Femur (tissue), 1 donor: ENCODE measurements at places on chromosomes 2 and 18.

- no peak for DNase-seq
These were observed 36.8 kb upstream of the EML4 start for GRCh38 chr2:42132191-42132965.

GRCh38 chr2:207352978-207353671 lies 176.6 kb upstream of the CREB1 start:
- DNase-seq = no peak

- DNase-seq = no peak
These were observed 4.3 kb upstream of the INO80C start for GRCh38 chr18:35502052-35502451.

GRCh38 chr2:232323328-232323650 lies 55.3 kb upstream of the ALPP start:
- no peak for DNase-seq

DNA sequence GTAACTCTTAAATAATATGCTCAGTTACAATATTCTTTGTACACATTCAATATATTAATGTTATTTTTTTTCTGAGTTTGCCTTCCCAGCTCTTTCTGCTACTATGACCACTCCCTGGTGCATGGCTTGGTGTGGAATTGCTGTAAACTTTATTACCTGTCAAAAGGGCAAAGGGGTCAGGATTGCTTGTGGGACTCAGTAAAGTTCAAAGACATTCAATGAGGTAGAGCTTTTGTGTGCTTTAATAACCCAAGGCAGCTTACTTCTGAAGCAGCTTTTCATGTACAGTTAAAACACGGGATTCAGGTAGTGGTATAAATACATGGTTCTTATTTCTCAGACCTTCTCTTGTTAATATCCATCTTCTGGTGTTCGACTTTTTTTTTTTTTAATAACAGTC lies 132.8 kb downstream of the MEIS1 start:
- DNase-seq = no peak

DNA sequence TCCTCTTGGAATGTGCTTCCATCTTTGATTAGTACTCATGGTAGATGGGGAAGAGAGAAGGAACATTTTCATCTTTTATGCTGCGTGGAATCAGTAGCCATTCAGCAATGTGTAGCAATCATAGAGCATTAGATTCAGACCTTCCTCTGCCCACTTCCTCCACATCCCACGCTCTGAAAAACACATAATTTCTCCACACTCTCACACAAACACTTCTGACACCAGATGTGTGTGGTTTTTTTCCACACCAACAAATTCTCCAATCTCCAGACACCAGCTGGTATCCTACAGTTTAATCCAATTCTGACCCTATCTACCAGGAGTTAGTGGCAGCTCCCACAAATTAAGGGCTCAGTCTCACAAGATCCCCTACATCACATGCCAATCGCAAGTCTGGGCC lies 103.3 kb downstream of the AOX1 start:
- DNase-seq = no peak

DNA sequence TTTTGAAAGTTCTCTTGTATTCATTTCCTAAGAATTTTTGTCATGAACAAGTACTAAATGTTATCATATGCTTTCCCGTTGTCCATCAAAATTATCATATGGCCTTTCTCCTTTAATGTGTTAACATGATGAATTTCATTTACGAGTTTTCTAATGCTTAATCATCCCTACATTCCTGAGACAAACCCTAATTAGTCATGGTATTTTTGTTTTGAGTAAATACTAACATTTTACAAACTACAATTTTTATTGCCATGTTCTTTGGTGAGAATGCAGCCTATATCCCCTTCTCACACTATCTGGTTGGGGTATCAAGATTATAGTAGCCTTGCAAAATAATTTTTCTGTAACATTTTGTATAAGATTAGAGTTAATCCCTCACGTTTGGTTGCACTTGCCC lies 14.5 kb downstream of the SMAD2 start:
- DNase-seq = no peak

DNA sequence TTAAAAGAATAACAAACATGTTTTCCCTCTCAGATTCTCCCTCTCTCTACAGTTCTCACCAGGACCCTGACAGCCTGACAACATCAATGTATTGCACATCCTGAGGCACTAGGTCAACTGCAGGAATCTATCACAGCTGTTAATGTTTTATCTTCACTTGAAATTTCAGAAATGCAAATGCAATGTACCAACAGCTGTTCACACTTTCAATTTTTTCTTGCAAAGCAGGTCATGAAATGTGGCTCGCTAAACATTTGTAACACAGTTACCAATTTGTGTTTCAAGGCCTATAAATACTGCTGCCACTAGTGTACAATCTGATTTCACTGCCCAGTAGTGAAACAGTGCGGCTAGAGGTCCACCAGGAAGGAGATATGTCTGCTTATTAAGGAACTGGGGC lies 147.8 kb downstream of the EXOC6B start:
- DNase-seq = no peak

GRCh38 chr2:64905338-64906024 lies 83.7 kb upstream of the SLC1A4 start:
- DNase-seq = no peak

DNA sequence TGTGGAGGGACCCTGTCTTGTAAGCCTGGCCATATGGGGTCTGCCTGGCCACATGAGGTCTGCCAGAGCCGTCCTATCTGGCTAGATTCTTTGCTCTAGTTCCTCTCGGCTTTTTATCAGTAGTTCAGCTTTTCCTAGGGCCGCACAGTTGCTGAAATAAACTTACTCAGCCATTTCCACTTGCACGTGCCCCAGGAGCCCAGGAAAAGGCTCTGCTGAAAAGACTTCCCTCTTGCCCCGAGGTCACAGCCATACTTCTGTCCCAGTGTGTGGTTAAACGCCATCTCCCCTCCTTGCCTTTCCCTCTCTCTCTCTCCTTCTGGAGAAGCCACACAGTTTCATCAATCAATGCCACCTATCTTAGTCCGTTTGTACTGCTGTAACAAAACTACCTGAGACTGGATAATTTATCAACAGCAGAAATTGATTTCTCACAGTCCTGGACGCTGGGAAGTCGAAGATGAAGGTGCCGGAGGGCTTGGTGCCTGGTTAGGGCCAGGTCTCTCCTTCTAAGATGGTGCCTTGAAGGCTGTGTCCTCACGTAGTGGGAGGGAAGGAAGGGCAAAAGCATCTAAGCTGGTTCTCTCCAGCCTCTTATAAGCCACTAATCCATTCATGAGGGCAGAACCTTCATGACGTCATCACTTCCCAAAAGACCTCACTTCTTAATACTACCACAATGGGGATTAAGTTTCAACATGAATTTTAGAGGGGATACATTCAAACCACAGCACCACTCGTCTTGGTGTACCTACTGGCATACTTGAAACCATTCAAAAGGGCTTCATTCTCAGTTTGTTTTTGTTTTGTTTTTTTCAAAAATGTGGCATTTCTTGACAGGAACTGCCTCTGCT lies 11.2 kb upstream of the GALM start:
- no peak for DNase-seq

DNA sequence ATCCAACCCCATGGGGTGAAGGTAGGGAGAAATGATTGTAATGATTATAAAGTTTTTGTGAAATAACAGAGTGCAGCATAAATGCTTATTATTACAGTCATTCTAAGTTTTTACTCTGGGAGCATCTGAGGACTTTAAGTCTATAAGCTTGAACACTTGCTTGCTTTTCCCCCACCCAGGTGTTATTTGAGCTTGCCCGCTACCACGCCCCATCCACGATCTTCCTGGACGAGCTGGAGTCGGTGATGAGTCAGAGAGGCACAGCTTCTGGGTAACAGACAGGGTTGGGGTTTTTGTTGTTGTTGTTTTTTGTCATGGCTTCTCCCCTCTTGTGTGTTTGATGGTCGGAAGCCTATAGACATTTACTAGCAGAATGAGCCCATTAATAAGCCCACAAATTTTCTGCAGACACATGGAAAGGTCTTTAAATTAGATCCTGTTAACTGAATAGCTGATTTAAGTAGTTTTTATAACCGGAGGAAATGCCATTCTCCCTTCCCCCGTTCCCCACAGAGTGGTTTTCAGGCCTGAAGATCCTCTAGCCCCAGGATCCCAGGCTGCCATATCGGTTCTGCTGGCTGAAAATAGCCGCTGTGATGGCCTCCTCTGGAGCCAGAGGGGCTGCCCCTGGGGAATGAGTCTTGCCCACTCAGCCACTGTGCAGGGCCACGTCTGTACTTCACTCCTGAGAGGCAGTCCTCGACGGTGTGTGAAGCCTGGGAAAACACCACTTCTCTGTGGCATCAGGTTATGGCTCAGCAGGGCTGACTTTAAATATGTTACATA lies 39.9 kb upstream of the ELOA2 start:
- no peak for DNase-seq

GRCh38 chr2:10269291-10269690 lies 33.4 kb upstream of the HPCAL1 start:
- no peak for DNase-seq

- no peak for DNase-seq
These were observed 30.3 kb upstream of the CATIP start for GRCh38 chr2:218326315-218326714.

- DNase-seq = no peak
These were observed 48.5 kb upstream of the ASPRV1 start for GRCh38 chr2:70009762-70010575.

DNA sequence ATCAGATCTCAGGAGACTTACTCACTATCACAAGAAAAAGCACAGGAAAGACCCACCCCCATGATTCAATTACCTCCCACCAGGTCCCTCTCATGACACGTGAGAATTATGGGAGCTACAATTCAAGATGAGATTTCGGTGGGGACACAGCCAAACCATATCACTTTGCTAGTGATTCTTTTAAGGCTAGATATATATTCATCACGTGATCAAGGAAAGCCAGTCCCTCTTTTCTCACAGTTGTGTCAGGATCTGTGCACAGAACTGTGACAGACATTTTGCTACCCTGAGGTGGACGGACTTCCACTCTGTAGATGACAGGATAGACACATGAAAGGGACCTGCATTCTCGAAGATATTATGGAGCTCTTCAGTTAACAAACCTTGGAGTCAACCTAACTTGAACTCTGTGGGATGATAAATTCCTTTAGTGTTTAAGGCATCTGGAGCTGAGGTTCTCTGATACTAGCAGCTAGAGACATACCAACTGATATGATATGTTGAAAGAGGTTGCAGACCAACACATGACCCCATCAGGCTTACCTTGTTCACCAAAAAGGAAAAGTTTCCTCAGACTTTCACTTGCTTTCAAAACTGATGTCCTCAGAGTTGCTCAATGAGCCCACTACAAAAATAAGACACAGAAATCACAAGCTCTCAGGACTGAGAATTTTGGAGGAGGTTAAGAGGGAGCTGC lies 66.3 kb upstream of the SCG2 start:
- no peak for DNase-seq

DNA sequence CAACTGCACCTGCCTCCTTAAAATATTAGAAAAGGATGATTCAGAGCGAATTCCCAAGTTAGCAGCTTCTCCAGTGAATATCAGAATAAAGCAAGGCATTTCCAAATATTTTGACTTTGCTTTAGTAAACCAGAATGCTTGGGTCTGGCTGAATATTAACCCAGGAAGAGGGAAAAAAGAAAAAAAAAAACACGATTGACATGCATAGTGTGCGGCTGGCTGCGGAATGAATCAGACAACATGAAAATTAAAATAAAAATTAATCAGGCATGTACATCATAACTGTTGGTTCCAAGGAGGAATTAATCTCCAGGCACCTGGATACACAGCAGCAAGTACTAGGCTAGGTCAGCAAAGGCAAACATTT lies 105.8 kb upstream of the NCKAP5 start:
- DNase-seq = no peak

DNA sequence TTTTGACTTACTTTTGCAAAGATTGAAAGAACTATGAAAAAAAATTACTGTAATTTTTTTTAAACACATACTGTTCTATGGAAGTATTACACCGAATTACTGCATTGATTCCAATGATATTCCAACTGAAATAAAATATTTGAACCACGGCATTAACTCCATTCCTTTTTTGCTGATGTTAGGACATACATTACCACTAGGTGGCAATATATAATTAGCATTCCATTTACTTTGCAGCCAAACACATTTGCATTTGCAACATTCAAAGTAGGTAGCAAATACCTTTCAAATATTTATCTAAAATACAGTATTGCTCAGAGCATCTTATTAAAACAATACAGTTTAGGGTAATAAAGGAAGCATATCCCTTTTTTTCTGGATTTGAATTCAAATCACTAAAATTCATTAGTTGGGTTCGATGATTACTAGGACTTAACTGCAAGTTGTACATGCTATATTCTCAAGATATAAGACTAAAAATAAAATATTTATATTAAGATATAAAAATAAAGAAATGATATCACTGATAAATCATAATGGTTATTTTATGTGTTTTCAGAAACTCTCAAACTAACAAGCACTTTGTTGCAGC lies 31.3 kb downstream of the LANCL1 start:
- no peak for DNase-seq

DNA sequence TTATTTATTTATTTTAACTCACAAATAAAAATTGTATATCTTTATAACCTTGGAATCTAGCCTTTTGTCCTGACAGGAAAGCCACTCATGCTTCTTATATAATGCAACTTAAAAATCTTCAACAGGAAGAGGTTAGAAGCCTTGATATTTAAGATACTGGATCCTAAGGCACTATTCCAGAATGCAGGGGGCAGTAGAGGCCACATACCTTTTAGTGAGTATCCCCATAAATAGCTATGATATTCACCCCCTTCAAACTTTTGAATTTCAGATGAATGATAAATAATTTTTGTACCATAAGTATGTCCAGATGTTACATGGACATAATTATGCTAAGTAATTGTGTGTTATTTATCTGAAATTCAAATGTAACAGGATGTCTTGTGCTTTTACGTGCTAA lies 592.7 kb upstream of the VRK2 start:
- DNase-seq = no peak

DNA sequence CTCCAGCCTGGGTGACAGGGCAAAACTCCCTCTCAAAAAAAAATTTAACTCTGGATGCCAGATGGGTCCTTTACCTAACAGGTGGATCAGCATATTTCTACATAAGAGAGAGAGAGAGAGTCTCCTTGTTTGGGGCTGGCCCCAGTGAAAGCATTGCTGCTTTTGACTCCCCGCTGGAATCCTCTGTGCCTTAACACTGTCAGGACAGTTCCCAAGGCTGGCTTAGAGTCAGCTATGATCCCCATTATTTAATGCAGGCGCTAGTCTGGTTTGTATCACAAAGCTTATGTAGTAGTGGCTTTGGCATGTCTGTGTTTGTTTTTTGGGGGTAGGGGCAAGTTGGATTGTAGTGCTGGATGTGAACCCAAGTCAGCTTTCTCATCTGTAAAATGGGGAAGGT lies 9.4 kb downstream of the INPP4A start:
- no peak for DNase-seq

- DNase-seq = no peak
These were observed 1109.7 kb downstream of the LRP1B start for GRCh38 chr2:141021109-141021508.

- no peak for DNase-seq
These were observed 173.0 kb downstream of the BCL11A start for GRCh38 chr2:60380411-60380810.
